ENCODE measurements at places on chromosomes 2 and 18. TPM values are rescaled to one million over a fixed set of nuclear protein-coding genes. Genes with fewer than 3 reads are reported as not detected.

RAB12 gene
- polyA plus RNA-seq = 52.0 TPM

UGT1A10 gene
- polyA plus RNA-seq = not detected

REG3A gene
- polyA plus RNA-seq = not detected

SYT4 gene
- polyA plus RNA-seq = 2.0 TPM

C2orf78 gene
- polyA plus RNA-seq = not detected

PSMA8 gene
- polyA plus RNA-seq = not detected

ERFE gene
- polyA plus RNA-seq = 0.53 TPM

CDH2 gene
- polyA plus RNA-seq = 1.8 TPM

CCDC141 gene
- 0.20 TPM for polyA plus RNA-seq

ARHGAP15 gene
- polyA plus RNA-seq = 3.9 TPM

WDR43 gene
- polyA plus RNA-seq = 17.7 TPM

GNAL gene
- 19.7 TPM for polyA plus RNA-seq

ELMOD3 gene
- 21.0 TPM for polyA plus RNA-seq

UCN gene
- polyA plus RNA-seq = 1.5 TPM

ZAP70 gene
- 2.5 TPM for polyA plus RNA-seq

HOXD1 gene
- 1.4 TPM for polyA plus RNA-seq

CEP68 gene
- polyA plus RNA-seq = 18.5 TPM

CHRNG gene
- polyA plus RNA-seq = not detected

DSG1 gene
- polyA plus RNA-seq = not detected

METTL21A gene
- 14.4 TPM for polyA plus RNA-seq

FRZB gene
- 6.3 TPM for polyA plus RNA-seq

BOLL gene
- not detected for polyA plus RNA-seq

PDE6D gene
- 40.6 TPM for polyA plus RNA-seq

SP9 gene
- not detected for polyA plus RNA-seq

DLGAP1 gene
- 2.1 TPM for polyA plus RNA-seq

MEP1B gene
- not detected for polyA plus RNA-seq

OR6B2 gene
- polyA plus RNA-seq = not detected

ERBB4 gene
- 0.13 TPM for polyA plus RNA-seq

ITGA4 gene
- polyA plus RNA-seq = 5.2 TPM

ATOH8 gene
- polyA plus RNA-seq = 49.2 TPM

SDC1 gene
- polyA plus RNA-seq = 65.3 TPM

Data from urinary bladder (tissue), 4 donors.